ENCODE measurements at places on chromosomes 2 and 18.

DNA sequence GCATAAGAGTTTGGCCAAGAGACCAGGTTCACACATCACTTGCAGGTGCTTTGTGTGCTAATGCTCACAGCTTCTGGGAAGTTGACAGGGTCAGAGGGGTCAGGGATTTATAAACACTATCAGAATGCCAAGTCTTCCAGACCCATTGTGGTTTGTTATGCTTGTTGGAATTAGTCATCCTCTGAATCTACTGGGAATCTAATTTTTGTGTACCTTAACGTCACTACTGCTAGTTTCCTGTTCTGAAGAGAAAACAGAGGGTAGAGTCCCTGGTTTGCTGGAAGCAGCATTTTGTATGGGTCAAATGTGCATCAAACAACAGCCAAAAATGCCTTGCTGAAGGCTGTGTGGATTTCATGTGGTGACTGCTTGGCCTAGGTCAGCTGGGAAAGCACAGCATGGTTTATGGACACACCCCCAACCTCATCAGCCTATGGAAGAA, 33.3 kb downstream of the ANTXR1 start:
- peak; percentile 67 for DNase-seq

DNA sequence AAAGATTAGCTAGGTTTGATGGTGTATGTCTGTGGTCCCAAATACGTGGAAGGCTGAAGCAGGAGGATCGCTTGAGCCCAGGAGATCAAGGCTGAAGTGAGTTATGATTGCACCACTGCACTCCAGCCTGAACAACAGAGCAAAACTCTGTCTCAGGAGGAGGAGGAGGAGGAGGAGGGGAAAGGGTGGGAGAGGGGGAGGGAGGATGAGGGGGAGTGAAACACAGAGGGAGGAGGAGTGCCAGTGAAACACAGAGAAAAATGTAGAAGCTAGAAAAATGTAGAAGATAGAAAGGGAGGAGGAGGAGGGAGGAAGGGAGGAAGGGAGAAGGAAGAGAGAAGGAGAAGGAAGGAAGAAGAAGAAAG, 387.5 kb downstream of the MTX2 start:
- no peak for DNase-seq

- no peak for DNase-seq
Observed at GRCh38 chr2:231634951-231635875, 42.5 kb downstream of the TEX44 start.

DNA sequence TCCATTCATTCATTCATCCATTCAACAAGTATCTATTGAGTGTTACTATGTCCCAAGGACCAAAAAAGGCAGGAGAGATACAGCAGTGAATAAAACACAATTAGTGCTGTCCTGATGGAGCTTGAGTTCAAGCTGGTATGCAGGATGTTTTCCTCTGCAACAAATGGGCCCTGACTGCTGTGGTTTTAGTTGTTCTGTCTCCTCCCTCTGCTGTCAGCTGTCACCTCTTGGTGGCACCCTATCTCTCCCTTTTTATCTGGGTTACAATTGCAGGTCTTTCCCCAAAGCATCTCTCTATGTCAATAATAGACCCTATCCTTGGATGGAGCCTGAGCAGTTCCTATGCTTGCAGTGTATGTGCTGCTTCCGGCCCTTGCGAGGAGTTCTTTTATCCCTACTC, 304.8 kb downstream of the PDE11A start:
- DNase-seq, result no peak

- no peak for DNase-seq
Observed at GRCh38 chr2:75465317-75465984, 95.3 kb downstream of the EVA1A start.

GRCh38 chr2:217932803-217933616, 69.8 kb downstream of the TNS1 start:
- DNase-seq, result no peak

- DNase-seq, result no peak
Observed at GRCh38 chr2:120235681-120236080, 12.5 kb upstream of the TMEM185B start.

DNA sequence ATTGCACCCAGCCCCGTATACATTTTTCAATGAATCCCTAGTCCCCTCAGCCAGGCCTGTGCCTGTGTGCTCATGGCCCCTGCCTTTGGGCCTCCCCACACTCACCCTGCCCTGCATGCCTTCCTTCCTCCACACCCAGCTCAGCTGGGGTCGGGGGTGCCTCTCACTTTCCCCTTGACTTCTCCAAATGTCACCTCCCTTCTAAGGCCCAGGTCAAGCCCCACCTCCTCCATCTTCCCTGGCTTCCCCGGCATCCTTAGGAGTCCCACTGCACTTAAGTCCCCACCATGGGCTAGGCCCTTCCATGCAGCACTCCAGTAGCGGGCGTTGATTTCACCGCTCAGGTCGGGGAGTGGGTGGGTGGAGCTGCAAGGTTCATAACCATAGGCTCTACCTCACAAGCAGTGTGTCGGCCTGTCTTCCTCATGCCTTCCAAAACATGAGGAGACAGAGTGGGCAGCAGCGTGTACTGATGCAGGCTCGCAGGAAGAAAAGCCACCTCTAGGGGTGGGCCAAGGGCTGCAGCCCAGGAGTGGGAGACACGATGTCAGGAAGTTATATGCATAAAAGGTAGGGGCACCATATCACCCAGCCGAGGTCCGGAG, 47.7 kb downstream of the DNMT3A start:
- DNase-seq, result no peak

DNA sequence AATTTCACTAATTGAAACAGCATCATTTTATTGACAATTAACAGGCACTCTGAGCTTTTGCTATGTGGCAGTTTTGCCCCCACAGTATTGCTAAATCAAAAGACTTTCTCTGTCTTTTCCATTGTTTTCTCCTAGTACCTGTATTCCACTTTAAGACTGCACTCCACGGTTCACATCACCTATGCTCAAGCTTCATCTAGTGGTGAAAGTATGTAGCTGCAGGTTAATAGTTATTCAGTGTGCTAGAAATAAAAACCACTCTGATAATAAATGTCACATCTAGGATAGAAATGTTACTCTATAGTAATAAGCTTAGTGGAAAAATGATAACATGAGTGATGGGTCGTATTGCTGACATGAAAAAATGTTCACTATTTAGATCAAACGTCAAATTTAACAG, 24.6 kb downstream of the ARL6IP6 start:
- no peak for DNase-seq

- no peak for DNase-seq
Observed at GRCh38 chr2:106885971-106886915, at the start of gene ST6GAL2. TSS of gene ST6GAL2 (minus strand) at chr2:106886167. CDS start at chr2:106843977, 42,190 bp downstream.

- DNase-seq, result no peak
Observed at GRCh38 chr2:119808516-119809147, 48.9 kb downstream of the PTPN4 start.

- peak; percentile 50 for DNase-seq
Observed at GRCh38 chr2:11477994-11478393, 12.0 kb upstream of the E2F6 start.

DNA sequence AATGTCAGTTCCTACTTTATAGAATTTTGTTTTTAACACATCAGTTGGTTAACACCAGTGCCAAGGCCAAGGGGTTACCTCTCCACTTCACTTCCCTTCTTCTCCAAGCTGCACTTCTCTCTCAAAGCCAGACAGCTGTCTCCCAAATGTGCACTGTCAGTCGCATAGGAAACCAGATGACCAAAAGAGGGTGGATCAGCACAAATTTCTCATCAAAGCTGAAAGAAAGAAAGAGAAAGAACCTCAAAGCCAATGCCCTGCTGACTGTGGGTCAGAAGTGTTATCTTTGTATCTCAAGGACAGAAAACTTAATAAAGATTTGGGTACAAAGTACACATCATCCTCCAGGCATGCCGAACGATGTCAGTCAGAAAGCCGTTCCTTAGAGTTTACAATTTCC, 32.2 kb downstream of the SPATS2L start:
- no peak for DNase-seq

DNA sequence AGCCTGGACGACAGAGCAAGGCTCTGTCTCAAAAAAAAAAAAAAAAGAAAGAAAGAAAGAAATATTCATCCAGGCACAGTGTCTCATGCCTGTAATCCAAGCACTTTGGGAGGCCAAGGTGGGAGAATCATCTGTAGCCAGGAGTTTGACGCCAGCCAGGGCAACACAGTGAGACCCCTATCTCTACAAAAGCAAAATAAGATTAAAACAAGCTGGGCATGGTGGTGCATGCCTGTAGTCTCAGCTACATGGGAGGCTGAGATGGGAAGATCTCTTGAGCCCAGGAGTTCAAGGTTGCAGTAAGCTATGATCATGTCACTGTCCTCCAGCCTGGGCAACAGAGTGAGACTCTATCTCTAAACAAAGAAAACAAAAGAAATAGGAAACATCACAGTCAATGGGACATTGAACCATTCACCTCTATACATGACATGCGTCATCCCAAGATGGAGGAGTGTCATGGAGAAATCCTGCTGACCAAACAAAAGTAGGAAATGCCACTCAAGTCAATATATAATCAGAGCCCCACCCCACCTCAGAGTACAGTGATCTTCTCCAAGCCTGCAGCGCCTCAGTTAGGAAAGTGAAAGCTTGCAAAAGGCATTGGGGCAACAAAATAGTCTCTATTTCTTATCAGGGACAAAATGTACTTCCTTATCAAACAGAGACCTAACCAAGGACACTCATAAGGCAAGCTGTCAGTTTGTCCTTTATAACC, 9.8 kb downstream of the FEV start:
- no peak for DNase-seq

DNA sequence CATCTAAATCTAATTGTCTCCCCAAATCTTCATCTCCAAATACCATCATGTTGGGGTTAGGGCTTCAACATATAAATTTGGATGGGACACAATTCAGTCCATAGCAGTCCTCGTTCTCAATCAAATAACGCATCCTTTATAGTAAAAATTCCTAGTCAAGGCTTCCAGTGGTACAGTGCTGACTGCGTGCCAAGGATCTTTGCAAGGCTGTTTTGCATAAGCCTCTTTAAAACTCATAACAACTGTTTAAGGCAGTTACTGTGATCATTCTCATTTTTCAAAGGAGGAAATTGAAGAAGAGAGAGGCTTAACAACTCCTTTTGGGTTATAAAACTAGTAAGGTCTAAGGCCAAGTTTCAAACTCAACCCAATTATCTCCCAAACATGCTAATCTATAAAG, 666.9 kb downstream of the NYAP2 start:
- no peak for DNase-seq

DNA sequence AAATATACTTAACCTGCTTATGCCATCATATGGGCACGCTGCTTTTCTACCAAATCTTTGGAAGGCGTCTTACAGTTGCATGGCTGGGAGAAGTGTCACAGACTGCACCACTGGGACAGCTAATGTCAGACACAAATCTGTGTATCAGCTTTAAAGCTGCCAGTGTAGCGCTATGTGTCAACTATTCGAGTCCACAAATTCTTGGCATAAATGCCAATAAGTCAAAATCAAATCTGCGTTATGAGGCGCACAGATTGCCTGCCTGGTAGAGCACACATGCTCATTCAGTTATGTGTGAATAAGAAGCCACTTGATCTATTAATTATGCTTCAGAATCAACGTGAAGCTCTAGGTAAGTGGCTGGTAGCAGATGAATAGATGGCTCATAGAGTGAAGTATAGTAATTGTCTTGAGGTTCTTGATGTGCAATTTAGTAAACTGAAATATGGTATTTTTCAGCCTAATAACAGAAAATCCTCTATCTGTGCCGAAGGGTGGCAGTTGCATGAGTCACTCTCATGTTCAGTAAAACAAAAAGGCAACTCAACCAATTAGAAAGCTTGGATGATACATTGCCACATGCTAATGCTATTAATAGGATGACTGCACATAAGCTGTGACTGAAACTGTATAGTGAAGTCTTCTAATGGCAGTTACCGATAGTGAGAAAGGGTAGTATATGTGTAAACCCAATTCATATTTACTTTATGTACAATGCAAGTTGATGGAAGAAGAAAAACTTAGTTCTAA, 52.0 kb downstream of the DCC start:
- DNase-seq, result no peak

- DNase-seq, result no peak
Observed at GRCh38 chr2:233519787-233520611, 46.6 kb downstream of the USP40 start.

- DNase-seq, result peak; percentile 28
Observed at GRCh38 chr2:99545066-99545465, 55.2 kb upstream of the REV1 start.

GRCh38 chr2:44137048-44137447, 31.6 kb upstream of the PPM1B start:
- DNase-seq, result no peak

DNA sequence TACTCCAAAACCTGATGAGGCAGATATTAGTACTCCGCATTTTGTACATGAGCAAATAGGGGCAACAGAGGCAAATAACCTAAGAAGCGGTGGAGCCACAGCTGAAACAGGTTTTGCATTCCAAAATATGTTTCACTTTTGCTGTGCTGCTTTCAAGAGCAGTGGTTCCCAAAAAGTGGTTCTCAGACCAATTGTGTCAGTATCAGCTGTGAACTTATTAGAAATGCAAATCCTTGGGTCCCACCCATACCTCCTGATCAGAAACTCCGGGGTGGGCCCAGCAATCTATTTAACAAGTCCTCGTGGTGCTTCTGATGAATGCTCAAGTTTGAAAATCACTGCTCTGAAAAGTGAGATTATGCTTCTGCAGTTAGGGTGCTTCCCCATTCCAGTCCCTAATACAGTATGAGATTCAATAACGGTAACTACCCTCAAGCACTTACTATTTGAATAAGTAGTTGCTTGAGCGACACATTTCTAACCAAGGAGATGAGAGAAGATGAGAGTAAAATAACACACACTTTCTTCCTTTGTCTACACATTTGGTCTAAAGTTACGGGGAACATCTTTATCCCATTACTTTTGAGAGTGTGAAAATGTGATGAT, 17.8 kb upstream of the TCF4 start:
- no peak for DNase-seq

GRCh38 chr2:9630117-9630735, 571 bp downstream of the YWHAQ start:
- no peak for DNase-seq

DNA sequence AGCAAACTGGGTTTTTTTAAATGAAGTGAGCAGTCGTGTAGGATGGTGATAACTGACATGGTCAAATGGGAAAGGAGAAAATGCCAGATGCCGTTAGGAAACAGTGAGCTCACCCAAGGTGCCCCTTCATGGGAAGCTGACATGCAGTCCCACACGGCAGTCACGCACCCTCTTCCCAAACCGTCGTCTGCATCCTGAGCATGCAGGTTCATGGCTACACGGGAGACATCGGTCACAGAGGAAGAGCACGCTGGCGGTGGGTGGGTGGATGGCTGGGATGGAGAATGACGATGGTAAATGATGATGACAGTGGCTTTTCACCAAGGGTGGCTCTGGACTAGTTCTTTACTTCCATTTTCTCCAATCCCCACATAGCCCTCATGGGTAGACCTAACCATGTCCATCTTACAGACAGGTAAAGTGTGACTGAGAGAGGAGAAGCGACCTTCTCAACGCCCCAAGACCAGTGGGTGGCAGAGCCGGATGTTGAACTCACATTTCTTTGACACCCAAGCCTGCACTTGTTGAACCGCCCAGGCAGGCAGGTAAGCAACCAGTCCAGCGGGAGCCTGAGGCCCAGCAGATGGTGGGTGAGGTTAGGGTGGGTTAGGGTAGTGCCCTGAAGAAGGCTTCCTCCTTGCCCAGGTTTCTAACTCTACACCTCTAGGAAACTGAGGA, 44.5 kb downstream of the TNS1 start:
- no peak for DNase-seq

All from non-pigmented ciliary epithelial cell (primary cell).